ENCODE measurements at places on chromosomes 4 and X. TPM values are rescaled to one million over a fixed set of nuclear protein-coding genes. Genes with fewer than 3 reads are reported as not detected.

DNA sequence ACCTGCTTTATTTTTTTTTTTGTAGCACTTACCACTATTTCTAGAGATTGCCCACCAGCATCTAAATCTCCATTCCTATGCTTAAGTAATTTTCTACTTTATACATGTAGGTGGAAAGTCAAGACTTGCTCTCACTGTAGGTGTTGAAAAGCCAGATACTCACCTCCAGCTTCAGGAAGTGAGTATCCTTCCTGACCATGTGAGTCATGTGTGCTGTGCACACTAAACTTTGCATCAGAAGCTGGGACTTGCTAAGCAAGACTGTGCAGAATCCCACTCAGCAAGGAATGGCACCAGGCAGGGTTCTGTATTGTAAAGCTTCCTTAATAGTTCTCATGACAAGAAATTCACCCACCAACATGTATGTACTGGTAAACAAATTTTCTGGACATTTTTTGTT, 151.8 kb downstream of the POU4F2 start:
- no peak for DNase-seq

GRCh38 chr4:185246453-185246852, 37.1 kb downstream of the SNX25 start:
- no peak for DNase-seq

GRCh38 chr4:35802644-35803043, 441.7 kb downstream of the ARAP2 start:
- DNase-seq: no peak

DNA sequence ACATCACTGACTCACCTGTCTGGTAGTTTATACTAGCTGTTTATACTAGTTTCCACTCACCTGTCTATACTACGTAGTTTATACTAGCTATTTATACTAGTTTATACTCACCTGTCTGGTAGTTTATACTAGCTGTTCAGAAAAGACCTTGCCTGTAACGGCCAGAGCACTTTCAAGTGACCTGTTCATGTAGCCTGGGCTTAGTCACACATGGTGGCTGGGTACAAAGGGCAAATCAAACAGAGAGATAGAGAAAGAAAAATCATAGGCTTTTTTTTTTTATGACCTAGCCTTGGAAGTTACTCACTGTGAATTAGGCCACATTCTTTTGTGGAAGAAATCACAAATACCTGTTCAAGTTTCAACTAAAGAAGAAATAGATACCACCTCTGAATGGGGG, 30.7 kb upstream of the SPANXN4 start:
- DNase-seq: no peak

DNA sequence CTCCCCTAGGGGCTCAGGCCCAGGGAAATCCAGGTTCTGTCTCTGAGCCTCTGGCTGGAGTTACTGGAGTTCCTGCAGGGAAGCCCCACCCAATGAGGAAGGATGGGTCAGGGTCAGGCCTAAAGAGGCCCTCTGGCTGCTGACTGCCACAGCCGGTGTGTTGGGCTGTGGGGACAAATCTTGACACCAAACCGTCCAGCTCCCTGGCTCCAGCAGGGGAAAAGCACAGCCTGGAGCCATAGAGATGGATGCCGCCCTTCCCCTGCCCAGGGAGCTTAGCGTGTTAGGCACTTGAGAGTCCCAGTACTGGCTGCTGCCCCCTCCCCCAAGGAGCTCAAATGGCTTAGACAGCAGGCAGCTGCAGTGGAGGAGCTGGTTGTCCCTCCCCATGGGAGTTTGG, 321.3 kb upstream of the LCORL start:
- DNase-seq: no peak

- no peak for DNase-seq
Observed at GRCh38 chrX:28659269-28659668, 72.0 kb downstream of the IL1RAPL1 start.

DNA sequence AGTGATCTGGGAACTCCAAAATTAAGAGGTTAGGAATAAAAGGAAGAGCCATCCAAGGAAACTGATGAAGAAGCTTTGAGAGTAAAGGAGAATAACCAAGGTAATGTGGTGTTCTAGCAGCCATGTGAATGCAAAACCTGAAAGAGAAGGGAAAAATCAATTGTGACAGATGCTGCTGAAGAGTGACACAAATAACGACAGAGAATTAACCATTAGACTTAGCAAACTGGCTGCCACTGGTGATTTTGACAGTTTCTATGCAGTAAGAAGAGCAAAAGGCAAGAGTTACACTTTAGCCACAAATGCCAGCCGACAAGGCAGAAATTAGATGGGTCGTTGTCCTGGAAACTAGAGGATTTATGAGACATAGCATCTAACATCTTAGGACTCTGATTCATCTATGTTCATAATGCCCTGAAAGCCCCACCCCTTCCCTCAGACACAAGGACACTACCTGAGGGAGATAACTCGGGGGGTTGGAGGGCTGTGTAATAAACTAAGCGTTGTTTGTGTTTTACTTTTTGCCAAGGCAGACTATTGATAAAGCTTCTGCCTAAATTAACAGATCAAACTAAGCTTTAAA, 13.0 kb upstream of the TMEM144 start:
- no peak for DNase-seq

DNA sequence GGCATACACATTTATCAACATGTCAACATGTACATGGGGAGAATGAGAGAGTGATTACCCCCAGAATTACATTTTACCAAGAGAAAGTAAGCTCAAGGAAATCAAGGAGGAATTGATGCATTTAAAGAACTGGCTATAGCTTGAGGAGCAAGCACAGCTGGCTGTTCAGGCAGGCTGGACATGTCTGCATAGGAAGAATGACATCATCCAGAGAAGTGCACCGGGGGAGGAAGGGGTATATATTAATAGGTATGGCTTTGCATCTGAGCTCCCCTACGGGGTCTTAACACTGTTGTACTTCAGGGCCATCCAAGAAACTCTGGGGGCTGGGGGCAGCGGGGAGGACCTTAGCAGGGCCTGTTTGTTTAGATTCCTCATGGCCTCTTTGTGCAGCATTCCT, 222.4 kb upstream of the VCX start:
- DNase-seq: no peak

DNA sequence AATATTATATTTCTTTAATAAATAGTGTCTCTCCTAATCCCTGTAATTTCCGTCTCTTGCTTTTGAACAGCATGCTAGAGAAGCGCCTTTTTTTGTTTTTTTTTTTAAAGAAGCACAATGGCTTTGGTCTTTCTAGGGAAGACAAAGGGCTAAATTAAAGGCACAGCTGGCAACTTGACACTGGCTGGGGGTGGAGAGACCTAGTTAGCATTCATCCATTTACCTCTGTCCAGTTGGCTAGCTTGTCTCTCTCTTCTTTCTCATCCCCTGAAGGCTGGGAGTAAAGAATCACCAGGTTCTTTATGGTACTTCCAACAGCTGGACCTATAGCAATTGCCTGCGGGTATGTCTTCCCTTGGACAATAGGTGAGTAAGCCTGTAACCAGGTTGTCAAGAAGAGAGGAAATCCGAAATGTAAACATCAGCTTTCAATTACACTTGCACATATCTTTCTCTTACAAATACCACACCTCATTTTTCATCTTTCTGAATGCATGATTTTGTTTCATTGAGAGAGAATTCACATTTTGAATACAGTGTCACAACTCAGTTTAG, 178.4 kb upstream of the GPR101 start:
- no peak for DNase-seq

DNA sequence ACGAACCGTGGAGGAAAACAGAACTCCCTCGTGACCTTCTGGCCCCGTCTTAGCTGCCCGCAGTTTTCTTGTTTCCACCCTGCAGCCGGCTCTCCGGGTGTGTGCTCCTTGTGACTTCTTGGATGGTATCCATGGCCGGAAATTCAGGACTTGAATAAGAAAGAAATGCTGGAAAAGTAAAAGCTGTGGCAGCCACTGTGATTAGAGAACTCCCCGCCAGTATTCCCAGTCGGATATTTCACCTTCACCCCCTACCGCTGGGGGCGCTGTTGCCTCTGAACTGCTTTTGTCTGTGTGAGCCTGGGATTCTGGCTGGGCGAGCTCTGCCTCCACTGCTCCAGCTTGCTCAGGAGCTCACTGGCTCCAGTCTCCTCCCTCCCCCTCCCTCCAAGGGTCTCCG, 41.5 kb upstream of the CYP4V2 start:
- DNase-seq: no peak

- DNase-seq: no peak
Observed at GRCh38 chr4:182369211-182369610, 126.0 kb downstream of the TENM3 start.

- peak; percentile 48 for DNase-seq
Observed at GRCh38 chr4:8200302-8200975, 1.3 kb downstream of the SH3TC1 start.

DNA sequence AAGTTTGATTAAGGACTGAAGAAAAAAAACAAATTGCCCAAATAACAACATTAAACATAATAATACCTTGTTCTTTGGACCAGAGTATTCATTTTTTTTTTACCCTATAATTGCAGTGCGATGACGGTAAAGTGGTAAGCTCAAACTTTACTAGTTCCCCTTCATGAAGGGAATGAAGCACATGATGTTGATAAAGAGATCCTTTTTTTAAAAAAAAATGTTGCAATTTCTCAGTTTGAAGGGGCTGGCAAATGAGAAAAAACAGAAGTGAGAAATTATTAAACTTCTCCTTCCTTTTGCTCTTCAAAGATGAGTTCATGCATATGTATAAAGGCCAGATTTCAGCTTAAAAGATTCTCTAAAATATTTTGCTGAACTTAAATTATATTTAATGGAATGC, 231.7 kb downstream of the C4orf33 start:
- no peak for DNase-seq

GRCh38 chrX:19462231-19462630, 53.1 kb downstream of the MAP3K15 start:
- DNase-seq: no peak

GRCh38 chr4:82585690-82586435, 24.1 kb upstream of the TMEM150C start:
- DNase-seq: no peak

- DNase-seq: no peak
Observed at GRCh38 chr4:109921384-109921808, 8.7 kb downstream of the EGF start.

DNA sequence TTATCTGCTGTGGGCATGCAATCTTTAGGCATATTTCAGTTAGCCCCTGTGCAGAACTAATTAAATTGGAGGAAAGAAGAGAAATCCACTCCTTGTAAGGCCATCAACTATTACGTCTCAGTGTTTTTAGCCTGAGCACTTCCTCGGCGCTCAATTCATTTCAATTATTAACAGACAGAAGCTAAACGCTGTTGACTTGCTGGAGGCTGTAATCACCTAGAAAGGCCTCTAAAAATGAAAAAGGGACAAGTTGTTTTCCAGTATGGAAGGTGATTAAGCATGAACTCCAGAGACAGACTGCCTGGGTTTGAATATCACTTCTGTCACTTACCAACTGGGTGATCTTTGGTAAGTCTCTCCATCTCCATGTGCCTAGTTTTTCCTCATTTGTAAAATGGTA, 59.6 kb downstream of the LEF1 start:
- DNase-seq: no peak

GRCh38 chr4:145178740-145179280, 1.6 kb downstream of the OTUD4 start:
- no peak for DNase-seq

DNA sequence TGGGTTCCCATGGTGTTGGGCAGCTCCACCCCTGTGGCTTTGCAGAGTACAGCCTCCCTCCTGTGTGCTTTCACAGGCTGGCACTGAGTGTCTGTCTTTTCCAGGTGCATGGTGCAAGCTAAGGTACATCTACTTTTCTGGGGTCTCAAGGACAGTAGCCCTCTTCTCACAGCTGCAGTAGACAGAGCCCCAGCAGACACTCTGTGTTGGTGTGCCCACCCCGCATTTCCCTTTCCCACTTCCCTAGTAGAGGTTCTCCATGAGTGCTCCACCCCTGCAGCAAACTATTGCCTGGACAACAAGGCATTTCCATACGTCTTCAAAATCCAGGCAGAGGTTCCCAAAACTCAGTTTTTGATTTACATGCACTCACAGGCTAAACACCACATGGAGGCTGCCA, 143.0 kb downstream of the TECRL start:
- DNase-seq: no peak

WDR17 gene
- 0.64 TPM for total RNA-seq

NAT8L gene
- not detected for total RNA-seq

SSX4 gene
- total RNA-seq: not detected

GPC3 gene
- 0.25 TPM for total RNA-seq

RELL1 gene
- 50.3 TPM for total RNA-seq

UGT2B15 gene
- not detected for total RNA-seq

MXRA5 gene
- total RNA-seq: not detected

MAP3K15 gene
- not detected for total RNA-seq
